ENCODE measurements at places on chromosomes 3 and 15.

DNA sequence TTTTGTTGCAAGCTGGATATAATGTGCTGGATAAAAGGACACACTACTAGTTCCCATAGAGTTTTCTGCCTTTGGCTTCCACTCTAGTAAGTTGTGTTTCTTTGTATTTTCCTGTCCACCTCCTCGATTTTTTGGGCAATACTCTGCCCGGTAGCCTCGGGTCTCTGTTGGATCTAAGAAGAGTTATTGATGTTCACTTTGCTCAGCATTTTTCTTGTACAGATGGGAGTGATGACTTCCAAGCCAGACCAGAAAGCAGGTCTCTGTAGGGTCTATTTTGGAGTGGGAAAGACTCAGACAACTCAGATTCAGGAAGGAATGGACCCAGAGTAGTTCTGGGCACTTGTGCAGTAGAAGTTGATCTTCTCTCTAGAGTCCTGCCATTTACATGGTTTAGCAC is 36.0 kb upstream of the PRTG start:
- no peak for DNase-seq

DNA sequence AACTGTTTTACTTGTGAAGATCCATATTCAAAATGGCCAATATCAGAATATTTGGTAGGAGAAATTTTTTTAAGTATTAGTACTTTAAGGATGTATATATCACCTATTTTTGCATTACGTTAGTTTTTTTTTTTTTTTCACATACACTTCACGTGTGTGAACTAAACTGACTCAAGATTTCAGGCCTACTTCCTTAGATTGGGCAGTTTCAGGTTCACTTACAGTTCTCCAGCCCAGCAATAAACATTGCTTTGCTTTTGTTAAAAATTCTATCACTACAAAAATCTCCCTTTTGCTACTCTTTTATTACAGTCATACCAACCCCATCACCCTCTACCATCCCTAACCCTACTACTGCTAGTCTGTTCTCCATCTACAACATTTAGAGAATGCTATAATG is 183.6 kb downstream of the KCNH8 start:
- DNase-seq = no peak

DNA sequence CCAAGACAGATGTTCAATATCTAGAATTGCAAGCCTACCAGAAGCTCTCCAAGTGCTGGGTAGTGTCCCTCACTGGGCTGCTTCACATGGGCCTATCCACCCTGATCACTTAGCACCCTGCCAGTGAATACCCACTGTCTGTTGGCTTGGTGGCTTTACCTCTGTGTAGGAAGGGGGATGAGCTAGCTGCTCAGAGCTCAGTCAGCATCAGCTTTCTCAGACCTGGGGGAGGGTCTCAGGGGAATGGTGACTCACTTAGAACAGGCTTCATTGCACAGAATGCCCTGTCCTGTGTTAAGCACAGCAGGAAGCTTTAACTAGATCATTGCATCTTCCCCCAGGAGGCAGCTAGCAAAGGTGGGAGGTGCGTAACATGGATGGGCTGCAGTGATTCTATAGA is 209.8 kb downstream of the PDCD6IP start:
- no peak for DNase-seq

DNA sequence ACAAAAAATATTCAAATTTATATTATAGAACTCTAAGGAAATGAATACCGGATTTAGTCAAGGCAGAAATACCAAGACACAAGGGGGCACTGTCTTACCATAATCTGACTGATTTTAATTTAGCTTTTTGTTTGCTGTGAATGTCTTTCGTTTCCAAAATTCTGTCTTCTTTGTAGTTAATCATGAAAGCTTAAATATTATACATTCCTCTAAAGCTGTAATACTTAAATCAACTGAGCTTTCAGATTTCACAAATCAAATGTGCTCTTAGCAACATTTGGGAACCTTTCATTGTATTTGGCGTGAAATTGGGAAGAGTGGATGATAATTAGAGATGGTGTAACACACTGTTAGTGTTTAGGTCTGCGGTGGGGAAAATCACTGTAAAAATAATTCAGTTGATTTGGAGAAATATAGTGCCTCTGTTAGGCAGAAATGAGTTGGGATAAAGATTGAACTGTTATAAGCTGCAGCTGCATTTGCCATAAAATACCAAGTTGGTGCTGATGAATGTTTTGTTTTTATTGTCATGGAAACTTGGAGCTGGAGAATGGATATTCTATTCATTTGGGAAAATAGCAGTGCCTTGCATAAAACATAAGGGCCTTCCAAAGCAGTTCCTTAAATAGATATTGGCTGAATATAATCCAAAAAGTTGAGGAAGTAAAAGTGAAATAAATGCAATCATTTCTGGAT is 228.2 kb downstream of the TCF12 start:
- DNase-seq = peak; percentile 27

GRCh38 chr15:71669688-71670087 is 140.7 kb upstream of the NR2E3 start:
- no peak for DNase-seq

GRCh38 chr3:156751461-156752025 is 74.6 kb upstream of the LEKR1 start:
- no peak for DNase-seq

- no peak for DNase-seq
These were observed 14.4 kb upstream of the GNAI2 start for GRCh38 chr3:50221411-50222168.

DNA sequence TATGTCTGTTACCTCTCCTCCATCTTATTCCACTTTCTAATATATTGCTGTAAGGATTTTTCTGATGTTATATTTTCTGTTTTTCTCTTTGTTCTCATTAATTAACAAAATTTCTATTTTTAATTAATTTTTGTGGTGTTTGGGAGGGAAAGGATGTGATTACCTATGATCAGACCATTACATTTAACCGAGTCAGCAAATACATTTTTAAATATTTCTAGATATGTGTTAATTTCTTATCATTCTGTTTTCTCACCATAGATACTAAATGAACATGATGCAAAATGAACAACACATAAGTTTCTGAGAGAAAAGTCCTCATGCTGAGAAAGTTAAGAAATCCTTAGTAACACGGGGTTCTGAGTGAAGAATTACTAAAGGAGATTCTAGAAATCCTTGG is 80.6 kb upstream of the P2RY1 start:
- DNase-seq = no peak

- no peak for DNase-seq
These were observed 454.2 kb downstream of the FGF12 start for GRCh38 chr3:192273001-192273696.

DNA sequence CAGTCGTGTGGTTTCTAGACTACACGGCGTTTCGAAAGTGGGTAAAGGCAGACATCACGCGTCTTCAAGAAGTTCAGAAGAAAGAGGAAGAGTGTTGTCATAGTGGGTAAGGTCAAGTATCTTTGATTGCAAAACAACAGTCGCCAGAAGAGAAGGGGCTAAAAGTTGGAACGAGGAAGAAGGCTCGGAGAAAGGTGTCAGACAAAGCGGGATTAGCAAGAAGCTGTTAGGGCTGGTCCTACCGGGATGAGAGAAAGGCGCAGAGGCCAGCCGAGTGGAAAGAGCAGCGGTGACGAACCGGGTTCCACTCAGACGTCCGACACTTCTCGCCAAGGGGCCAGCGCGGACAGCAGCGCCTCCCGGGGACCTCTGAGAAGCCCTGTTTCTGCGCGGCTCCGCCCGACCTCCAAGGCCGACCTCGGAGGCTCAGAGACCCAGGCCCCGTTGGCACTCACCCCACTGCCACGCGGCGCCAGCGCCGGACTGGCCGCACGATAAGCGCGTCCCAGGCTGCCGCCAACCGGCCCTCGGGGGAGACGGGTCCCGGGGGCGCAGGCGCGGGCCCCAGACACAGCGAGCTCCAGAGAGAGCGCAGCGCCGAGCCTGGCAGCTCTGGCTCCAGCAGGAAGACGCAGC is 436 bp downstream of the ADPGK start:
- peak; percentile 22 for DNase-seq

- no peak for DNase-seq
These were observed 111.6 kb upstream of the SLC6A6 start for GRCh38 chr3:14290631-14291385.

- no peak for DNase-seq
These were observed 374.6 kb upstream of the CFAP20DC start for GRCh38 chr3:59424268-59425010.

GRCh38 chr3:134608771-134609435 is 41.9 kb downstream of the KY start:
- no peak for DNase-seq
